Renal cortical epithelial cell (primary cell): ENCODE measurements at places on chromosomes 12 and 14. TPM values are rescaled to one million over a fixed set of nuclear protein-coding genes. Genes with fewer than 3 reads are reported as not detected.

- no peak for DNase-seq
These were observed 19.3 kb upstream of the PCNX1 start for GRCh38 chr14:70887737-70888499.

ITGA5 gene
- 112 and 143 TPM in 2 replicates for total RNA-seq

DNA sequence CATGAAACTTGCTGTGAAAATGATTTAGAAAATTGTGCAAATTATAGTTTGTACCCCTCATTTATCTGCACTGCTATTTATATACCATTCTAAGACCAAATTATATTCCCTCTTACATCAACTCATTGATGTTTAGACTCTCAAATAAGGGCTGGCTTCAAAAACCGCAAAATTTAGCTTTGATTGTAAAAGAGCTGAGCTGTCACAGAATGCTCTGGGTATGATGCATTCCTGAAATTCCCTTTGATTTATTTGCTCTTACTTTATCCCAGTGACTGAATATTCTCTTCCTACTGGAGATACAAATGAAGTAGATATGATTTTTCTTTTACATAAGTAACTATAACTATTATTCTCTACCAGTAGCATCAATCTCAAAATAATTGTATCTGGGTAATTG is 78.0 kb upstream of the TMTC2 start:
- peak; percentile 67 for DNase-seq

DNA sequence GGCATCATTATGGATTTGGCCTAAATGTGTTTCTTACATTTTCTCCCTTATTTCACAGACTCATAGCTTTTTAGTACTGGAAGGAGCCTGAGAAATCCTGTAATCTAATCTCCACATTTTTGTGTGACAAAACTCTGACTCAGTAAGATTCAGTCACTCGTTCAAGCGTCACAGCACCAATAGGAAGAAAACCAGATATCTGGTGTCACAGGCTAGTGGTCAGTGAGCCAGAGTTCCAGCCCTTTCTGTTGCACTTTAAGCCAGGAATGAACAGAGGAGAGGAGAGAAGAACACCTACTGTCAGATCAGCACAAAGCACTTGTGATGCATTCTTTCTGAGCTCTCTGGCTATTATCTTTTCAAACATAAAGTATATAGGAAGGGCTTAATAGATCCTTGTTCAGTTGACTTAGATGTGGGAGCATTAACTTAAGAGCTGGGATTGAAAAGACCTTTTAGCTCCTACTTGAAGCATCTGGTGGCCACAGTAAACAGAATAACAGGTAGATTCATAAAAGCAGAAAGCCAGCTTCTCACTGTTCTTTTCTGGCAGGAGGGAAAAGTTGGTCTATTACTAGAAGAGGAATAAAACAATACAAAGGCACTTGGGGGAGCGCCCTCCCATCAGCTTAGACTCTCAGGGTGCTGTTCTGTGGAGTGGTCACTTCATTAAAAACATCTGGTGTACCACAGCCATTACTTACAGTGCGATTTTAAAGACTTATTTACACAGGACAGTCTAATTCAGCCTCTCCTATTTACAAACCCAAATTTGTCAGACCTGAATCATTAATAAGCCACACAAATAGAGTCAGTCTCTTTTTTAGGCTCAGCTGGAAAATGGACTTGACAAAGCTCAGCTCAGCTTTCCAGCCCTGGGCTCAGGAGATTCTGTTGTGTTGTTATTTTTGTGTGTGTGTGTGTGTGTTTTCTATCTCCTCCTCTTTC is 12.2 kb upstream of the NID2 start:
- peak; percentile 96 for DNase-seq

DNA sequence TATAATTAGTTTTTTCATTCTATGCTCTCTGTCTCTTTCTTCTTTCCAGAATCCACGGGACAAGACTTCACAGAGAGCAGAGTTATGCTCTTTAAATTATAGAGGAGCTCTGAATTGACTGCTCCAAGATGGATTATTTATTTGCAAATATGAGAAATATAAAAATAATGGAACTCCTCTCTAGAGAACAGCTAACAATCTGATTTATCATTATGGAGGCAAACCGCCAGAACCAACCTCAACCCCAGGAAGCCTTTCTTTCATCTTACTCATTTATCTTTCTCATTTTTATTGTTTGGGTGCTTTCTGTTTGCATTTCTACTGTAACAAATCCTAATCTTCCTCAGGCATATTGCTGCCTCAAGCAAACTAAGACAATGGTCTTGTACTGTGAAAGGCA is 216.5 kb downstream of the C12orf50 start:
- DNase-seq, result no peak

- no peak for DNase-seq
These were observed 94.2 kb upstream of the SFSWAP start for GRCh38 chr12:131616738-131617137.

DNA sequence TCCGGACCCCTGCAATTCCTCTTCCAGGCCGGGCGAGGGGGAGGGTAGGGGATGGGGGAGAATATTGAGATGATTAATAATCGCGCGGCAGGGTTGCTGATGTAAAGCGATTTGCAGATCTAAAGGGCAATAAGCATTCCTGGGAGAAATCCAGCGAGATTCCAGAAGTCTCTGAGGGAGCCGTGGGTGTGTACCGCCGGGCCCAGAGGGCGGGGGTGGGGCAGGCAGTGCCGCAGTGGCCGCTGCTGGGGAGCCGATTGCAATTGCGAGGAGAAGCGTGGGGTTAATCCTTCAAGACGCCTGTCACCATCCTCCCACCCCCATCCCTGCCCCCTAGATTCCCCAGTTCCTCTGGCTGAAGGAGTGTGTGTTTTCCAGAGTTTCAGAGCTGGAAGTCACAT is 16.4 kb downstream of the FOS start:
- peak; percentile 79 for DNase-seq

DNA sequence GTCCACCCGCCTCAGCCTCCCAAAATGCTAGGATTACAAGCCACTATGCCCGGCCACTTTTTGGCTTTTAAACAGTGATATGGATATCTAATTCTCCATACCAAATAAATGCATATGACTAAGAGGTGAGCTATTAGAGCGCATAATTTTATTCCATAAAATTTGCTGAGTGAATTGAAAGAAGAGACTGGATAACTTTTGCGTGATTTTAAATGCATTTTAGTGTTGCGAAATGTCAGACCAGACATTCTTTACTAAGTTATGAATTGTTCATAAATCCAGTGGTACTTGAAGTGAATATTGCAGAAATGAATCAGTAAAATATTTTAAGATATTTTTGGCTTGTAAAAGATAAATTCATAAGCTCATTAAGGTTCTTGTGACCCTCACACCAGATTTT is 50.9 kb upstream of the DIP2B start:
- no peak for DNase-seq

NOVA1 gene
- total RNA-seq, result 0.87 and 2.3 TPM in 2 replicates

SLC10A1 gene
- total RNA-seq, result not detected in 2 replicates

- no peak for DNase-seq
These were observed 89.5 kb upstream of the NOVA1 start for GRCh38 chr14:26687301-26687837.

GRCh38 chr12:109466821-109467220 is 10.3 kb downstream of the KCTD10 start:
- DNase-seq, result no peak

DNA sequence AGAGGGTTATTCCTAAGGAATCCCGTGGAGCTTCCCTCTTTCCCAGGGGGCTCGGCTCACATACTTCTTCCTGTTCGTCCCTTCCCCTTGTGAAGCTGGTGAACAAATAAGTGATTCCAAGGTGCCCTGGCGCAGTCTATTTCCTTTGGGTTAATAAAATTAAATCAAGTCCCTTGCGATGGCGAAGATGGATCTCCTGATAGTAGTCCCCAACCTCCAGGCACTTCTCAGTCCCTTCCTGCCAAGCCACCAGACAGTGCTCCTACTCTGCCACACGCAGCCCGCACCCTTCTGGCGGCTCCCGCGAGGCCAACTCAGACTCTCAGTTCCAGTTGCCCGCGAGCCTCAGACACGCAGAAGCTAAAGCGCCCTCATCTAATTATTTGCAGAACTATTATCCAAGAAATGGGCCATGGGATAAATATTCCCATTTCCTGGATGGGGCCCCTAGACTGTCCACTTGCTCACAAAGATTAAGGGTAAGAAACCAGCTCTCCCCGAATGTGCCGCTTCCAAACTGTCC is 2.4 kb upstream of the SIX6 start:
- DNase-seq, result no peak

KRT6A gene
- 1.4 and 116 TPM in 2 replicates for total RNA-seq

DNA sequence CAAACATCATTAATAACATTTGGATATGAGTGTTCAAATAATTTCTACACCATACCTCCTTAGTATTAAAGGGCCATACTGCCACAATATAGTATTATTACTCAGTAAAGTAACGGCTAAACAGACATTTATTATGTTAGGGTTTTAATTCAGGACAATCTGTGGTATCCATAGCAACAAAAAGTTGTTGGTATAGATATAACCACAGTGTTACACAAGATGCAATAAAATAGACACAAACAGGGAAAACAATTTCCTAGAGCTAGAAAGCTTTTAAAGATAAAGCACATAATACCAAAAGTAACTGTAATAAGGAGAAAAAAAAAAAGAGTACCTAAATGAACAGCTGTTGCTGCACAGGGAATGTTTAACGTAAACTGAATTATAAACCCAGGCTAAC is 16.1 kb downstream of the CNIH1 start:
- DNase-seq, result no peak

DNA sequence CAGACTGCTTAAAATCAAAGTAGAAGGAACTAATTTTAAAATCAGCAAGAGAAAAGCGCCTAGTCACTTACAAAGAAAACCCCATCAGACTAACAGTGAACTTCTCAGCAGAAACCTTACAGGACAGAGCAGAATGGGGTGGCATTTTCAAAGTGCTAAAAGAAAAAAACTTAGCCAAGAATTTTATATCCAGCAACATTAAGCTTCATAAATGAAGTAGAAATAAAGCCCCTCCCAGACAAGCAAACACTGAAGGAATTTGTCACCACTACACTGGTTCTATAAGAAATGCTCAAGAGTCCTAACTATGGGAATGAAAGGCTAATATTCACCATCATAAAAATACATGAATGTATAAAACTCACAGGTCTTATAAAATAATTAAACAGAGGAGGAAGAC is 6.4 kb upstream of the ZNF268 start:
- no peak for DNase-seq

KRT78 gene
- total RNA-seq, result not detected in 2 replicates

FOXN4 gene
- not detected in 2 replicates for total RNA-seq

- no peak for DNase-seq
These were observed 43.5 kb downstream of the CKAP4 start for GRCh38 chr12:106204312-106204711.

GRCh38 chr12:131242741-131243496 is 289.2 kb downstream of the ADGRD1 start:
- DNase-seq, result no peak

DNA sequence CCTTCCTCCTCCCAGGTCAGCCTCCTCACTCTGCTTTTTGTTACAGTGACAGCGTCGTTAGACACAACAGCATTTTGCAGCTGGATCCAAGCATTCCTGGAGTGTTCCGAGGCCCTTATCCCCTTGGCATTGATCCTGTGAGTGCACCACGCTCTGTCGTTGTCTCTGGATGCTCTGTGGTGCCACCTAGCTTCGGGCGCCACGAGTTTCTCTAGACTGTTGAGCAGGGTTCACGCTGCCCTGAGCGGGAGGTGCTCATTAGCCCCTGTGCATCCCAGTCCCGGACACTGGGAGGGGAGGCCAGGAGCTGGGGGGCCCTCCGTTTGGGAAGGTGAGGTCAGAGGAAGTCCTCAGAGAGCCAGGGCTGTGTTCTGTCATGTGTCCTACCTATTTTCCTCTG is 17.3 kb upstream of the DNAH10 start:
- DNase-seq, result no peak

DNA sequence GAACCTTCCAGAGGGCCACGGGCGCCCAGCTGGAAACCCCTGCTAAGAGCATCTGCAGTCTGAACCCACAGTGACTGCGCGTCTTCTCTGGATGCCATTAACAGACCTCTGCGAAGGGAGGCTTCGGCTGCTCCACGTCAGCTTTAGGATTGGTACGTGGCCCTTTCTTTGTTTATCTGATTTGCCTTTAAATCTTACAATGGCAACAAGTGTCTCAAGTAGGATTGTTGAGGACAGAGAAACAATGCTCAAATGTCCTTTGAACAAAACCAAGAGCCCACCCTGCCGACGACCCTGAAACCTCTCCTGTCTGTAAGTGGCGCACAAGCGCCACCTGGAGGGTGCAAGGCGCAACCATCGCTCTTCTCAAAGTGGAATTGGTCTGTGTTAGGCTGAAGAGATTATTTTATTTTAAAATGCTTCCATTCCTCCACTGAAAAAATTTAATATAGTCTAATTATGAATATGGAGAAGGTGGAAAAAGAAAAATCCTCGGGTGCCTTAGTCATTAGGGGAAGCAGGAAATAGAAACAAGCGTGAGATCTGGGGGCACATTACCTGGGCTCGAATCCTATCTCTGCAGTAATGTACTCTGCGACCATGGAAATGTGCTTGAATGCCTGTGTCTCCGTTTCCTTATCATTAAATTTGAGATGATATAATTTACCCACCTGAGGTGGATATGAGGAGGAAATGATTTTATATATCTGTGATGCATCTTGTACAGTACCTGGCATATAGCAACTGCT is 82.6 kb upstream of the PTPRB start:
- DNase-seq, result peak; percentile 23

DNA sequence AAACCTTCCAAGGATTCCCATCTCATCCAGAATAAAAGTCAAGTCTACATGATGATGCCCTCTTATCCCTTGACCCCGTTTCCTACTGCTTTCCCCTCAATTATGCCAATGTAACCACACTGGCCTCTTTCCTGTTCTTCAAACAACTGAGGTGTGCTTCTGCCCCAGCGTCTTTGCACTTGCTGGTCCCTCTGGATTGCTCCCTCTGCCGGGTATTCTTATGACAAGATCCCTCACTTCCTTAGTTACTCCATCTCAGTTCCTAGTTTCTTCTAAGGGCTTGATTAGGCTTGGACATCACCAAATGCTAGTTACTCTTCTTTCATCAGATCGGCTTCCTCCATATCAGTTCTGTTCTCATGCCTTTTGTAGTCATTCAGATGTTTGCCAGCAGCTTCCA is 32.7 kb upstream of the PELI2 start:
- no peak for DNase-seq

DNA sequence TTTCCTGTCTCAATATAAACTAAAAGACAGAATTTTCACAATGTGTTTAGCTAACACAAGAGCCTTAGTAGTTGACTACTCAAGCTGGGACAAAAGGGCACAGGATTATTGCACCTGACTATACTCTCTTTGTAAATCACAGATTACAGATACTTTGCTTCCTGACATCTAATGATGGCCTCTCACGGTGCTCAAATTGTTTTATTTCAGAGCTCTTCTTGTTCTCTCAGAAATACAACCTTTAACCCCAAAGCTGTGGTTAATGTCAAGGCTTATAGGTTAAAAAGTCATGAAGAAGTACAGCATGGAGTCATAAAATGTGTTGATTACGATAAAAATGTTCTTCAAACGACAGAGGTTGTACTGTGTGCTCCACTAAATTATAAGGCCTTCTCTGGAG is 89.9 kb upstream of the CPNE8 start:
- DNase-seq, result no peak

GRCh38 chr12:67469666-67470065 is 178.9 kb upstream of the DYRK2 start:
- DNase-seq, result no peak

DNA sequence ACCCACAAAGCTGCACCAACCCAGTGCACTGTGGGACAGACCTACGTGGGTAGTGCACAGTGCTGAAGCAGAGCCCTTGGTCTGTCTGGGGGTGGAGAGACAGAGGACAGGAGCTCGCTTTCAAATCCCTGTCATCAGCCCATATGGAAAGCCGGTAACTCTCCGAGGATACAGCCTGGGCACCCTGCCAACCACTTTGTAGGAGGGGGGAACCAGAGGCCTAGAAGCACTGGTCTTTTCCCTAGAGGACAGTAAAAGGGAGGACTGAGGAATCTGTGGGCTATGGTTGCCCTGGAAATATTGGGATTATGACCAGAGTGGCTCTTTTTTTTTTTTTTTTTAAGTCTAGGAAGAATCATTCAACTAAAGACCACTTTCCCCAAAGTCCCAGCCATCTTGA is 74.3 kb downstream of the MAP3K9 start:
- no peak for DNase-seq
